ENCODE measurements at places on chromosomes 3 and 15.

GRCh38 chr3:67655364-67656121 lies 1.1 kb upstream of the SUCLG2 start:
- H3K27me3 ChIP-seq, result no peaks in the 10 kb centered on the region
- DNase-seq, result no peak
- H3K27ac ChIP-seq, result peak overlapping the region; percentile 94
- peaks cover 2% of the 10 kb centered on the region for H3K36me3 ChIP-seq

DNA sequence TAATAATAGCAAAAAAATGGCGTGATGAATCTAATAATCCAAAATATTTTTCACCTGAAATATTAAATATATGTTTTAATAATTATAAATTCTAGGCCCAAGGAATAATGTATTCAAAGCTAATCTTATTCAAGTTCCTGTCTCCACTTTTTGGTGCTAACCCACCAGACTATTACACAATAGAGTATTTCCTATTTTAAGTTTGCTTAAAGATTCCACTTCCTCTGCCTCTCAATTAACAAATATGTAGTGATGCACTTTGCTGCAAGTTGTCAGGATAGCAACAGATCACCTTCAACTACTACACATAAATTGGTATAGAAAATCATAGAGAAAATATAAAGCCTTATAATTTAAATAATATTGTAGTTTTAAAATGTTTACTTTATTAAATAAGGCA lies 467.5 kb downstream of the C3orf38 start:
- DNase-seq, result no peak
- no peak overlapping the region for H3K27ac ChIP-seq
- no peaks in the 10 kb centered on the region for H3K27me3 ChIP-seq
- H3K36me3 ChIP-seq, result no peaks in the 10 kb centered on the region
- no peaks in the 10 kb centered on the region for H3K4me1 ChIP-seq

GRCh38 chr15:60526127-60526616 lies 47.2 kb upstream of the ICE2 start:
- peaks cover 11% of the 10 kb centered on the region for H3K4me1 ChIP-seq
- H3K36me3 ChIP-seq, result no peaks in the 10 kb centered on the region
- H3K27ac ChIP-seq, result no peak overlapping the region

- H3K27ac ChIP-seq, result no peak overlapping the region
- H3K4me1 ChIP-seq, result peaks cover 34% of the 10 kb centered on the region
- H3K27me3 ChIP-seq, result no peaks in the 10 kb centered on the region
- DNase-seq, result no peak
- no peaks in the 10 kb centered on the region for H3K36me3 ChIP-seq
- no peak overlapping the region for H3K4me3 ChIP-seq
Observed at GRCh38 chr3:14368146-14368545, 34.3 kb upstream of the SLC6A6 start.

- H3K4me3 ChIP-seq, result no peak overlapping the region
- H3K4me1 ChIP-seq, result no peaks in the 10 kb centered on the region
- H3K27ac ChIP-seq, result no peak overlapping the region
- H3K27me3 ChIP-seq, result no peaks in the 10 kb centered on the region
- H3K36me3 ChIP-seq, result no peaks in the 10 kb centered on the region
Observed at GRCh38 chr3:70970171-70970570, 613.4 kb downstream of the FOXP1 start.

GRCh38 chr3:109356442-109357155 lies 19.3 kb upstream of the DPPA4 start:
- H3K27me3 ChIP-seq, result no peaks in the 10 kb centered on the region
- no peaks in the 10 kb centered on the region for H3K4me1 ChIP-seq
- no peak for DNase-seq
- H3K4me3 ChIP-seq, result no peak overlapping the region
